ENCODE measurements at places on chromosomes 13 and 19.

GRCh38 chr13:113040597-113041292 lies 64.8 kb upstream of the F7 start:
- DNase-seq: no peak

- peak; percentile 81 for DNase-seq
These were observed 32.2 kb downstream of the F2RL3 start for GRCh38 chr19:16920816-16921529.

- DNase-seq: no peak
These were observed 5.7 kb downstream of the ZNF431 start for GRCh38 chr19:21147540-21147939.

DNA sequence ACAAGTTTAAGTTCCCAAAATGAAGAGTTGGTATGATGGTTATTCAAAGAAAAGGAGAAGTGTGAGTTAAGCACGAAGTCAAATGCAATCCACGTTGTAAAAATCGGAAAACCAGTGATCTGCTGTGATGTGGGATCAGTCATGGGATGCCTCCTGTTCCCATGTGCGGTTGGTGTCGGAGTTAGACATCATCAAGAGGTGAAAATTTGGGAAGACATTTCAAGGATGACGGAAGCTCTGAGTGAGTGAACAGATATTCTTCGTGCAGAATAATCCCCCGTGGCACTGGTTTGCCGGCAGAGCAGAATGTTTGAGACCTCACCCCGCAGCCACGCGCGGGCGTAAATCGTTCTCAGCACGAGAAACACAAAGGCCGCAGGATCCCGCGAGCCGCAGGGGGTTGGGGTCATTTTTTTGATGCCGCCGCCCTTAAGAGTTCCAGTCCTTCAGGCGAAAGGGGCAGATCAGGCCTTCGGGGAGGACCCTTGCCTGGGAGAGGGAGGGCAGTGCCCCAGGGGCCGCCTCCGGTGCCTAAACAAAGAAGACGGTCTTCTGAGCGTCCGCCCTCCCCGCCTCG lies 13.7 kb upstream of the SOX1 start:
- DNase-seq: no peak

- DNase-seq: peak; percentile 32
These were observed 34.6 kb upstream of the KATNAL1 start for GRCh38 chr13:30341815-30342570.

GRCh38 chr13:109180905-109181425 lies 551.6 kb downstream of the MYO16 start:
- DNase-seq: peak; percentile 44

DNA sequence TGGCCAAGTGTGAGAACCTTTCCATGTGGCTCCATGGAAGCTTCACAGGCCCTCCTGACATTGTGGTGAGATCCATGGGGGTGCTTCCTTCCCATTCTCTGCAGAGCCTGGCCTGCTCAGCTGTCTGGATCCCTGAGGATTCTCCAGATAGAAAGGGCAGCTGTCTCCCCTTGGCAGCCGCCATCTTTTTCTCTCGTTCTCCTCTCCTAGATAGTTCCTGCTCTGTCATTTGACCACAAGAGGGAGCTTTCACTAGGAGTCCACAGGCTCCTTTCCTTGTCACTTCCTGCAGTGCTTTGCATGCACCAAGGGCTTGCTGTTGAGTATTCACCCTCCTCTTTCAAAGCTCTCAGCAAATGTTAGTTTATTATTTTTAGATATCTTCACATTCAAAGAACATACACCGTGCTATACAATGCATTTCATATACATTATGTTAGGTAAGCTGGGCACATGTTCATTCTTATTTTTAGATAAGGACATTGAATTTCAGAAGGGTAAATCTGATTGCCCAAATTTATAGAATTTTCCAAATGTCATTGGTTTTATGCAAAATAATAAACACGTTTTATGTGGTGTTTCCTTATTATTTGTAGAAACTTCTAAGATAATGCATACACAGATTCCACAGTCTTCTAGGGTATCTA lies 133.2 kb downstream of the FRY start:
- DNase-seq: peak; percentile 26

DNA sequence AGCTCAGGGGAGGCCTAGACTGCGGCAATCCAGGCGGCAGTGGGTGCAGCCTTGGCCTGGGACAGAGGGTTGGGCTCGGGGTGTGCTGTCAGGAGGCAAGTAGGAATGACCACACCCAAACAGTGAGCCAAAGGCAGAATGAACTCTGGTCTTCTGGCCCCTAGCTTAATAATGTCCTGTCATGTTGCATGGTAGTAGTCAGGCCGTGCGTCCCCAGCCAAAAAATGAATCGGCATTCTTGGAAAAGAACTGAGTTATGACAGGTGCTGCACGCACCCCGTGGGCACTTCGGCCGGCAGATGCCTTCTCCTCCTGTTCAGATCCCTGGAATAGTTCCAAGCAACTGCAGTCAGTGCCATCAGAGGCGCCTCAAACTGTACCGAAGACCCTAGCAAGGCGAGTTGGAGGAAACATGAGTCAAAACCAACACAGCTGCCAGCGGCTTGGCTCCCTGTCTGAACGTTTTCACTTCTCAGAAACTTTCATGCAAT lies 55.9 kb downstream of the ATP7B start:
- no peak for DNase-seq

DNA sequence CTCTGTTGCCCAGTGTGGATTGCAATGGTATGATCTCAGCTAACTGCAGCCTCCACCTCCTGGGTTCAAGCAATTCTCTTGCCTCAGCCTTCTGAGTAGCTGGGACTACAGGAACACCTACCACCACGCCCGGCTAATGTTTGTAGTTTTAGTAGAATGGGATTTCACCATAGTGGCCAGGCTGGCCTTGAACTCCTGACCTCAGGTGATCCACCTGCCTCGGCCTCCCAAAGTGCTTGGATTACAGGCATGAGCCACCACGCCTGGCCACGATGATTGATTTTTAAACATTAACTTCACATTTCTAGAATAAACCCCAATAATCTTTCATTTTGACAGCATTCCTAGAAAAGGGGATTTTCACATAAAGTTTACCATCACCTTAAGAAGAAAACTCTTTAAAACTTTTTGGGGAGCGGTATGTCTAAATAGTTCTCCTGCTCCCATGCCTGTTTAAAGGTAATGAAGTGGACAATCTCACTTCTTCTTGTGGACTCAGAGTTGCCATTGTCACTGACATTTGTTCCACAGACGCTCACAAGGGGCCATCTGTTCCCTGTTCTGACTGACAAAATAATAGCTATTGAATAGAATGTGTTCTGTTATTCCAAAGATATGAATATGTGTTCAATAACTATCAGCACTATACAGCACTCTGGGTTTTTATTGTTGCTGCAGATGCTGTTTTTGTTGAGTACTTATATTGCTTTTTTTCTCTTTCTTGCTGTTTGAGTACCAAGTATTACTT lies 66.1 kb upstream of the C1QTNF9B start:
- DNase-seq: no peak

DNA sequence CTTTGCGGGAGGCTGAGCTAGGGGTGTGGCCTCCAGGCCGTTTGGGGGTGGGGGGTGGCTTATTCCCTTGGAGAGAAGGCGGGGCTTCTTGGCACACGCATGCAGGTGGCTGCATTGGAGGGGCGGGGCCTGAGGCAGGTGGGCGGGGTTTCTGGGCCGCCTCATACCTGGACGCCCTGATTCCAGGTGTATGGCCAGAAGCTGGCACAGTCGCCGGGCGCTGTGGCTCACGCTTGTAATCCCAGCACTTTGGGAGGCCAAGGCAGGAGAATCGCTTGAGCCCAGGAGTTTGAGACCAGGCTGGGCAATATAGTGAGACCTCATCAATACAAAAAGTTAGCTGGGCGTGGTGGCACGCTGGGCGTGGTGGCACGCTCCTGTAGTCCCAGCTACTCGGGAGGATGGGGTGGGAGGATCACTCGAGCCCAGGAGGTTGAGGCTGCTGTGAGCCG lies 7.8 kb downstream of the ABCA7 start:
- DNase-seq: no peak

DNA sequence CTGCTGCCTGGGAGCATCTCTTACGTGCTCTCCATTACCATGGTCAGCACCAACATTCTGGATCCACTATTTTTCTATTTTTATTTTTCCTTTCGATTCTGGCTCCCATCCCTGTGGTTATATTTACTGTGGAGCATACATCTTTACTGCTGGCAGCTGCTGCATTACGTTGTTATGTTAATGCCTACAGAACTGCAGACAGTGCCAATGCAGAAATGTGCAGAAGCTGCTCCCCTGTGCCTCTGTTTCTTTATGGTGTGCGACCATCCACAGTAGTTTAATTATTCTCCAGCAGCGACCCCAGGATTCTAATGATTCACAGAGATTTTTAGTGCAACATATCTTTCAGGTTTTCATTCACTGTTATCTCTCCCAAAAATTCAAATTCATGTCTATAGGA lies 911.7 kb upstream of the SLITRK6 start:
- DNase-seq: no peak

DNA sequence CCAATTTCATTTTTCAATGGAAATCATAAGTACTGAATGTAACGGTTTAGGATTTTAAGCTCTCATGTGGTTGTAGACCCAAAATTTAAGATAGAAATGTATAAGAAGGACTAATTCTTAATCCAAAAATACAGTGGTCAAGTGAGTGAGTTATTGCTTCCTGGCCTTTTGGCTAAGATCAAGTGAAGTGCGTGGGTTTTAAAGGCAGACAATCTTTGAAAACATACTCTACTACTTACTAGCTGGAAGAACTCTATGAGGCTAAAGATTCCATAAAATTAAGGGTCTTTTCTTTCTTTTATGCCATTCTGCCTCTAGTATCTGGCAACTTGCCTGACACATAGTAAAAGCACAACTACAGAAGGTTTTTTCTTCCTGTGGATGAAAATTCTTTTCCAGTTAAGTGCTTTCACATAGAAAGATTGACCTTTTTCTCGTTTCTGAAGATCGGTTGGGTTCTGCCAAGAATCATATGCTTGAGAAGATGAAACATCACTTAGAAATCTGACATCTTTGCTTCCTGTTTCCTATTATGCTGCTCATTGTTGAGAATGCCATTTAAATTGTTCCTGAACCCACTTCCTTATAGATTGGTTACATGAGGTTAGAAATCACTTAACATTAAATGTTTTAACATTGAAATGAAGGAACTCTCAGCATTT lies 26.4 kb upstream of the SCEL start:
- no peak for DNase-seq

DNA sequence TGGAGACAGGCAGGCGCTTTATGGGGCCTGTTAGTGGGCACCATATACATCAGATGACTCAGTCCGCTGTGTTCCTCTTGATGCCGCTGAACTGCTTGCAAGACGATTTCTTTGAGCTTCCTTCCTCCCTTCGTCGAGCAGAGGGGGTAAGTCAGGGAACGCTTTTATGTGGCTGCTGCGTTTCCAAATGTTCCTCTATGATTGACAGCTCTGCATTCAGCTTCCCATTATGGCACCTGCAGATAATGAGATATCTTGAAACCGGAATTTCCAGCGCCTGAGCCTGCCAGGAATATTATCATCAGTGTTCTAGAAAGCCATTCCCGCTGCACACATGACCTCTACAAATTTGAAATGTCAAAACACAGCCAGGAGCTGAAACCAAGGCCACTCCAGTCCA lies 257.0 kb downstream of the TSHZ3 start:
- no peak for DNase-seq

DNA sequence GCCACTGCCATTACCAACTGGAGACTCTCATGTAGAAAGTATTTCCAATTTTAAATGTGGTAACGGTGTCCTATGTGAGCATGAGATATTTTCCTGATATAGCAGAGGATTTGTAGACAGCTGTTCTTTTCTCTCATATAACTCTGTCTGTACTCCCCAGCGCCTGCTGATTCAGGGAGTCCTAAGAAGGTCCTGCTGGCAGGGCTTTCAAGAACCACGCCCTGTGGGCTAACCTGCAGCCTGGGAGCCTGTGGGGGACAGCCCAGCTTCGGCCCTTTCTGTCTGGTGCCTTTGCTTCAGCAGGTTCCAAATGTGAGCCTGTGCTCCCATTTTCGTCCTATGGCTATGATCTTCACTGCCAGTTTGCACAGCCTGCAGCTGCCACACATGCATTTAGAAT lies 316.8 kb downstream of the ATP8A2 start:
- DNase-seq: no peak

GRCh38 chr19:8641908-8642547 lies 11.6 kb downstream of the NFILZ start:
- DNase-seq: peak; percentile 59

DNA sequence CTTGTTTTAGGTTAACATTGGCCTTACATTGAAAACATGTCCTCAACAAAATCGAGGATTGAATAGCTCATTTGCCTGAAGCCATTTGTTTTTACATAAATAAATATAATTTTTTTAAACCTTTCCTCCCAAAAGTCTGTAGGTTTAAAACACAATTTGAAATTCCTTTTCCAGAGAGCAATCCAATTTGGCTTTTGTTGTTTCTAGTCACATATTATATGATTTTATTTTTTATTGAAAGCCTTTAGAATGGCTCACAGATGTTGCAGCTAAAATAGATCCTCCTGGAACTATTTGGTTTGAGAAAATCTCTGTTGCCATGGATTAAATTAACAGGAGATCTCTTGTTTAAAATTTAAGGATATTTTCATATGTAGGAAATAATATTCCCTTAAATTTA lies 512.6 kb downstream of the KLF5 start:
- no peak for DNase-seq

- no peak for DNase-seq
These were observed 30.7 kb downstream of the HTR2A start for GRCh38 chr13:46866150-46866549.

- DNase-seq: no peak
These were observed 193.2 kb downstream of the IRS2 start for GRCh38 chr13:109593230-109593629.

DNA sequence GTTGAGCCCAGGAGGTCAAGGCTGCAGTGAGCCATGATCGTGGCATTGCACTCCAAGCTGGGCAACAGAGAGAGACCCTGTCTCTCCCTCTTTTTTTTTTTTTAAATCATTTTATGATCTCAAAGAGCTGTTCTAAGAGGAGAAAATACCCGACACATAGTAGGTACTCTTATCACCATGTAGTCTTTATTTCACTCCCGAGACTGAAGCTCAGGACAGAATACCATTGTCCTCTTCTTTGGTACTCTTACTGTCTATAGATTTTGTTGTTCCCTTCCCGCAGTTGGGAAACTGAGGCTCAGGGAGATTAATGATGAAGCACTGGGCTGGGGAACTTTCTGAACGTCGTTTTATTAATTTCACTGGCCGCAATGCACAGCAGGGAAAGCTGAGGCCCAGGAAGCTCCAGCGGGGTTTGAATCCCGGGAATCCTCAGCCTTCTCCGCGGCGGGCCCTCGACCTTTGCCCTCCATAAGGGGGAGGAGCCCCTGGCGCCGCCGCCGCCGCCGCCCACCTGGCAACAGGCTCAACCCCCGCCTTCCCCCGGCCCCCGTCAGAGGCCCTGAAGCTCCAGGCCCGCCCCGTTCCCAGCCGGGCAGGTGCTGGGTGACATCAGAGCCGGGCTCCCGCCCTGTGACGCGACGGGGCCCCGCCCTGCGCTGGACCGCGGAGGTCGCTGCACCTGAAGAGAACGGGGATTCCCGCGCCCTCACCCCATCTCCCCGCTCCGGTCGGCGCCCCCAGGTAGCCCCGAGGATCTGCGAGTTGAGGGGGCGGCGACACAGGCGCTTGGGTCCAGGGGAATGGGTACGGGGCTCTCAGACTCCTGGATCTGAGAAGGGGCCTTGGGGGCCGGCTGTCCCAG lies 1.6 kb downstream of the MYH14 start:
- no peak for DNase-seq

GRCh38 chr13:73810647-73811046 lies 323.6 kb downstream of the KLF12 start:
- no peak for DNase-seq

- DNase-seq: no peak
These were observed 3.4 kb upstream of the USE1 start for GRCh38 chr19:17211547-17212446.

Data from H54 (cell line).